ENCODE measurements at places on chromosomes 16 and 17.

DNA sequence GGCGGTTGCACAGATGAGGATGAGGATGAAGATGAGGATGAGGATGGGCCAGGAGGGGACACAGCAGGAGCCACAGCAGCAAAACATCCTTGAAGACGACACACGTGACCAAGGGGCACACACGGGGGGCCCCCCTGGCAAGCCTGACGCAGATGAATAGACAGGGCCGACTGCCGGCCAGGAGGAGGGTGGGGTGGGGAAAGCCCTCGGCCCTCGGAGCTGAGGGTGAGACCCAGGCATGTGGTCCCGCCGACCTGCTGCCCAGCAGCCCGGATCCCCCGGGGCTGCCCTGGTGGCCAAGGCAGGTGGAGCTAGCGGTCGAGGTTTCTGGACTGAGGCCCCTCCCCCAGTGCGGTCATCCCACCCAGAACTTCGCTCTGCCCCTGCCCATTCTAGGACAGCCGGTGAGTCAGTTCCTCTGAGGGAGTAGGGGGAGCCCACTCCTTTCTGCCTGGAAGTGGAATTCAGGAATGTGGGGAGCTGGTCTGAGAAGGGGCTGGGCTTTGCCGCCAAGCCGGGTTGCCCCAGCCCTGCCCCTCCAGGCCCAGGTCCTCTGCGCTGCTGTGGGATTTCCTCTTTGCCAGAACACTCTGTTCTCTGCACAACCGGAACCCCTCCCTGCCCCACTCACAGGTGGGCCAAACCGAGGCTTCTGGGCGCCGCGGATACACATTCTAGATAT is 9.9 kb downstream of the CYGB start:
- peak; percentile 20 for DNase-seq

DNA sequence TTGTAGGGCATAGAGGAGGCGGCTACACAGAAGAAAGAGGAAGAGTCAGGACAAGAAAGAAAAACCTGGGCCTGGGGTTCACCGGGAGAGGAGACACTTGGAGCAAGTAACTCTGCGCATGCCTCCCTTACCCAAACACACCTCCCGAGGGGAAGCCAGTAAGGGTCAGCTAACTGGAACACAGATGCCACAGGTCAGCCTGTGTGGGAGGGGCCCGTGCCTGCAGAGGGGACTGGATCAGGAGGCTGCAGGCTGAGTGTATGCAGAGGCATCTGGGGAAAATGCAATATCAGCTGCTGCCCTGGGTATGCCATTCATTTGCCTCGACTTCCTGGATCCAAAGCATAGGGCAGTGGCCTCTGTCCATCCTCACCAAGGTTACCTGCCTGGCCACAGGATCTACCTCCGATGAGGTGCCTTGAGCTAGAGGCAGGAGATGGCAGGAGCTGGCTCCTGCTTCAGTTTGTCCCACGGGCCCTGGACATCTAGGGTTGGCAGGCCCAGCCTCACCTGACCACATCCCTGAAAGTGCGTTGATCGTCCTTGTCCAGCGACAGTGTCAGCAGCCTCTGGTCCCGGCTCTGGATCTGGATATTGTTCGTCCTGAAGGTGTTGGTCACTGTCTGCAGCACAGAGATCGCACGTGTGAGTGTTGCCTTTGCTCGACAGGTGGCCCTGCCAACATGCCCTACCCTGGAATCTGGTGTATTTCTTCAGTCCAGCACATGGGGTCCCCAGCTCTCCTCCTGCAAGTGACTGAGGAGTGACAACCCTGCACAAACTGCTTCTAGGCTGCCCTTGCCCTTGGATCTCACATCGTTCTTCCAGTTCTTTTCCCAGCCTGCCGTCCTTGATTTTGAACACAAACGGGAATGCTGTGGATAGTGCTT is 4.6 kb upstream of the MFSD6L start:
- no peak for DNase-seq

- DNase-seq, result no peak
Observed at GRCh38 chr17:48153691-48154358, 46.3 kb downstream of the SNX11 start.

DNA sequence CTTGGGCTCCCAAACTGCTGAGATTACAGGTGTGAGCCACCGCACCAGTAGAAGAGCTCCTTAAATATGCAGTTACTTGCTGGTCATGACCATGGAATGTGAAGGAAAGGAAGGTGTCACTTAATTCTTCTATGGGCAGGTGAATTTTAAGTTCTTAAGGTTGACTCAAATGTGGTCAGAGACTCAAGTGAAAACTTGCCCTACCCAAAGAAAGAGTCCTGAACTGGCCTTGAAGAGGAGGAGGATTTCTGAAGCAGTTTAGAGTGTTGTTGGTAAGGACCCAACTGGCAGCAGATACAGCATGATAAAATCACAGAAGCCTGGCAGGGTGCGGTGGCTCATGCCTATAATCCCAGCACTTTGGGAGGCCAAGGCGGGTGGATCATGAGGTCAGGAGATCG is 29.4 kb downstream of the CHD9 start:
- DNase-seq, result no peak

- DNase-seq, result no peak
Observed at GRCh38 chr16:4205971-4206370, 35.9 kb downstream of the SRL start.

DNA sequence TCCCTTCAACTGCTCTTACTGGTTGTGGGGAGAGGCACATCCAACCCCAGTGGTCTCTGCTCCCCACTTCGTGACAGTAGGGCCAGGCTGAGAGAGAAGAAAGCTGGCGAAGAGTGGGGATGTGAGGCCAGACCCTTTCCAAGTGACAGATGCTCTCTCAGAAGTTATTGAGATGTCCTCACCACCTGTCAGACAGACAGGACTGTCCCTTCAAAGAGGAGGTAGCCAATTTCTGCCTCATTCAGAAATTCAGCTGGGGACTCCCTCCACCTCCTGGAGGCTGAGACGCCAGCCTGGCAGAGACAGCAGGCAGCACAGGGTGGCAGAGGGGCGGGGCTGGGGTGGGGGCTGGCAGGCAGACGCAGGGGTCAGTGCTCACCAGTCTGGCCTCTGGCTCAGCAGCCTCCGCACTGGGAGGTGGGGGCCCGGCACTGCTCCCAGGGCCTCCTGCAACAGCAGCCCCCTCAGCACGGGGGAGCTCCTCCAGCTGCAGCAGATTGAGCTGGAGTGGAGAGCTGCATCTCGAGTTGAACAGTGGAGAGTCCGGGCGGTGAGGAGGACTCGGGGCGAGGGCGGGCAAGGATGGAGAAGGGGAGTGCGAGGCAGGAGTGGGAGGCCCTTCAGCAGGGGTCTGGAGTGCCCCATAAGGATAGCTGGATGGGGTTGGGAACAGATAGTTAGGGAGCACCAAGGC is 9.2 kb downstream of the PER1 start:
- no peak for DNase-seq

- no peak for DNase-seq
Observed at GRCh38 chr16:8026450-8026849, 563.9 kb downstream of the TMEM114 start.

- DNase-seq, result no peak
Observed at GRCh38 chr17:73718362-73718761, 74.1 kb upstream of the SDK2 start.

- peak; percentile 44 for DNase-seq
Observed at GRCh38 chr16:85028685-85029407, 1.3 kb downstream of the KIAA0513 start.

DNA sequence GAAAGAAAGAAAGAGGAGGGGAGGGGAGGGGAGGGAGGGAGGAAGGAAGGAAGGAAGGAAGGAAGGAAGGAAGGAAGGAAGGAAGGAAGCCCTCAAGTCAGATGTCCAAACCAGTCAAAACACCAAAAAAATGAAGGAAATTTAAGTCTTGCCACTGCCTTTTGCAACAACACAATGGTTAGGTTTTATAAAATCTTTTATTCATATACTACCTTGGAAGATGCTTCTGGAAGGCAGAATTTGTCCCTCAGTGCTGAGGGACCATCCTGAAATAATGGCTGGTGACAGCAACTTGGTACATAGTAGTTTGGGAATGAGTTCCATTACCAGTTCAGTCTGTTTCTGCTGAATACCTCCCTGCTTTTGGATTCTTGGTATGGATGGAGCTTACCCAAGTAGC is 7.9 kb downstream of the APOH start:
- no peak for DNase-seq

Measured in stimulated activated CD8-positive, alpha-beta memory T cell treated with anti-CD3 and anti-CD28 coated beads, Interleukin-4, amount 100 ng/mL, for 4 hours (primary cell).